NB4 (cell line): ENCODE measurements at places on chromosomes 5 and 9.

GRCh38 chr9:99437145-99437544 lies 215.1 kb downstream of the SEC61B start:
- DNase-seq, result no peak

GRCh38 chr9:7858166-7858565 lies 58.6 kb upstream of the DMAC1 start:
- no peak for DNase-seq

- no peak for DNase-seq
These were observed 599.8 kb downstream of the PDE4D start for GRCh38 chr5:59293700-59294099.

GRCh38 chr9:110869931-110870330 lies 168.3 kb downstream of the LPAR1 start:
- no peak for DNase-seq

- no peak for DNase-seq
These were observed 273.2 kb upstream of the MPDZ start for GRCh38 chr9:13552606-13553215.

DNA sequence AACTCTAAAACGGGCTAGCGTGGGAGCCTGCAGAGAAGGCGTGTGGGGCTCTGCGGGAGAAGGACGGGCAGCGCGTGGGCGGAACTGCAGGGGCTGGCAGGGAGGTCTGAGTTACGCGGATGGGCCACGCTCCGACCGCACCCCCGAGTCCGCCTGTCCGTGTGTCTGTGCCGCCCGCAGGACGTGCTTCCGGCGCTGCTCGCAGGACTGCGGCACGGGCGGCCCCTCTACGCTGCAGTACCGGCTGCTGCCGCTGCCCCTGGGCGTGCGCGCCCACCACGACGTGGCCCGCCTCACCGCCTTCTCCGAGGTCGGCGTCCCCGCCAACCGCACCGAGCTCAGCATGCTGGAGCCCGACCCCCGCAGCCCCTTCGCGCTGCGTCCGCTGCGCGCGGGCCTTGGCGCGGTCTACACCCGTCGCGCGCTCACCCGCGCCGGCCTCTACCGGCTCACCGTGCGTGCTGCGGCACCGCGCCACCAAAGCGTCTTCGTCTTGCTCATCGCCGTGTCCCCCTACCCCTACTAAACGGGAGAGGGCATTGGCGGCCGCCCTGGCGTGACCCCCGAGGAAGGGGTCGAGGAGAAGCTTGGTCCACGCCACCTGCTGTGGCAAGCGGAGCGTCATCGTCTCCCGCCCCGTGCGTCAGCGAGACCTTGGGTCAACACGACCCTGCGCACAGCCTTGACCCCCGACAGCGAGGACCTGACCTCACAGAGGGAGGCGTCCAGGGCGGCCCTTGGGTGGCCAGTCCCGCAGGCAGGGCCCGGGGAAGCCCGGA lies 11.4 kb upstream of the ASS1 start:
- peak; percentile 71 for DNase-seq

DNA sequence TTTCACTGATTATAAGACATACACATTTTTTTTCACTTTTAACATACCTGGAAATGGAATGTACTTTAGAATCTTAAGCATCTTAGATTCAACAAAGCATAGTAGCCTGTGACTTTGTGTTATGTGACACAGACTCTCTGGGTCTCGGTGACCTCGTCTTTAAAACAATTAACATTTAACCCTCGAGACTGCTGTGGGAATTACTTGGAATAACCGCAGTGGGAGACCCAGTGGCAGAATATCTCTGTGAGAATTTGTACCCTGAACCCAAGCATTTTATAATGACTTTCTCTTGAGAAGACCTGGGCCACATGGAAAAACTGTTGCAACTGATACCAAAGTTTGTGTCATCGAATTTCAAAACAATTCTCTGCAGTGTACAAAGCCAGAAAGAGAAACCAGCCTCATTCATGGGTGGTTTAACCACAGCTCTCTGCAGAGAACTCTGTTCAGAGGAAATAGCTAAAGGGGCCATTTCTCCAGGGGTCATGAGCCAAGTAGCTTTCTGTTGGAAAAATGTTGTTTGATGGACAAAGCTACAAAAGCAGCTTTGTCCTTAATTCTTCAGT lies 10.0 kb upstream of the RETREG1 start:
- peak; percentile 92 for DNase-seq

GRCh38 chr5:107090506-107090905 lies 580.2 kb downstream of the EFNA5 start:
- DNase-seq, result no peak

- peak; percentile 63 for DNase-seq
These were observed 53.4 kb downstream of the ROR2 start for GRCh38 chr9:91896513-91897121.

- DNase-seq, result no peak
These were observed 19.6 kb downstream of the ESM1 start for GRCh38 chr5:54965806-54966205.

- DNase-seq, result no peak
These were observed 62.1 kb downstream of the C5orf15 start for GRCh38 chr5:133906303-133906702.

GRCh38 chr9:89542401-89543021 lies 44.6 kb upstream of the SEMA4D start:
- DNase-seq, result no peak

- no peak for DNase-seq
These were observed 85.8 kb downstream of the ZCCHC7 start for GRCh38 chr9:37206121-37206620.

DNA sequence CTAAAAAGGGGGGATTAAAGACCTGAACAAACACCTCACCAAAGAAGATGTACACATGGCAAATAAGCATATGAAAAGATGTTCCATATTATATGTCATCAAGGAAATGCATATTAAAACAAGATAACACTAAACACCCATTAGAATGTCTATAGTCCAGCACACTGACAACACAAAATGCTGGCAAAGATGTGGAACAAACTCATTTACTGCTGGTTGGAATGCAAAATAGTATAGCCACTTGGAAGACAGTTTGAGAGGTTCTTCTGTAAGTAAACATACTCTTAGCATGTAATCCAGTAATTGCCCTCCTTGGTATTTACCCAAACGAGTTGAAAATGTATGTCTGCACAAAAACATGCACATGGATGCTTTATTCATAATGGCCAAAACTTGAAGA lies 73.6 kb downstream of the RGMB start:
- DNase-seq, result no peak

DNA sequence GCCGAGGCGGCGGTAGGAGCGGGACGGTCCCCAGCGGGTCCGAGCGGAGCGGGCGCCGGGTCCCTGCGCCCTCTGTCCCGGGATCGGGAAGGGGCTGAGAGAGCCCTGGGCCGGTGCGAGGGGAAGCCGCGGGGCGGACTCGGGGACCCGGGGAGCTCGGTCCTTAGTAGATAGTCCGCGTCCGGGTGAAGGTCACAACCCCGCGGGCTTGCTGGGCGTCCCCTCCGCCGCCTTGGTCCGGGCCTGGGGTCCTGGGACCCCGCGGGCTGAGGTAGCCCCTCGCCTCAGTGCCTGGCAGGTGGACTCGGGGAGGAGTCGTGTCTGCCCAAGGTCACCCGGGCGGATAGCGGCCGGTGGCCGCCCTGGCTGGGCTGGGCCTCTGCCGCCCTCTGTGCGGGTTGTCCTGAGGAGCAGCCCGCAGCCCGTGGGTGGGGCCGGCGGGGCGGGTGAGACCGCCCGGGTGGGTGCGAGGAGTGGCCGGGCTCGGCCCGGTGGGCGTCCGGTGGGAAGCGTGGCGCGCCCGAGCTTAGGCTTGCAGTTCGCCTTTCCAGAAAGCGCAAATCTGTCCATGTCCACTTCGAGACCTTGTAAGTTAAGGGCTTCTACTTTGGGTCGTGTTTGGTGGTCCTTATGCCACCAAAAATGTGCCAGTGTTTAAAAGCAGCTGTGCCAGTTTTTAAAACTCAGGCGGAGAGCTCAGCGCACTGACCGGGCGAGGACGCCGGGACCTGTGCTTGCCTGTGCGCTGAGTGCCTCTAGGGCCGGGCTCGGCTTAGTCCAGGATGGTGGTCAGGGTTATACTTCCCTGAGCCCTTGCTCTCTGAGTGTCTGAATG lies 554 bp downstream of the SDHA start:
- DNase-seq, result peak; percentile 69

- DNase-seq, result peak; percentile 54
These were observed 23.4 kb downstream of the CDK20 start for GRCh38 chr9:87950765-87951488.

GRCh38 chr5:172877466-172878260 lies 43.6 kb downstream of the ERGIC1 start:
- DNase-seq, result peak; percentile 27

- peak; percentile 56 for DNase-seq
These were observed 103.5 kb downstream of the DAPK1 start for GRCh38 chr9:87601176-87601575.

DNA sequence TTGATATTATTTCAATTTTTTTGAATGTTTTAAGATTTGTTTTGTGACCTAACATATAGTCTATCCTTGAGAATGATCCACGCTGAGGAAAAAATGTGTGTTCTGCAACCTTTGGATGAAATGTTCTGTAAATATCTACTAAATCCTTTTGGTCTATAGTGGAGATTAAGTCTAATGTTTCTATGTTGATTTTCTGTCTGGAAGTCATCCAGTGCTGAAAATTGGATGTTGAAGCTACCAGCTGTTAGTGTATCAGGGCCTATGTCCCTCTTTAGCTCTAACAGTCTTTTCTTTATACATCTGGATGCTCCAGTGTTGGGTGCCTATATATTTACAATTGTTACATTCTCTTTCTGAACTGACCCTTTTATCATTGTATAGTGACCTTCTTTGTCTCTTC lies 422.3 kb downstream of the TMEM232 start:
- DNase-seq, result no peak

DNA sequence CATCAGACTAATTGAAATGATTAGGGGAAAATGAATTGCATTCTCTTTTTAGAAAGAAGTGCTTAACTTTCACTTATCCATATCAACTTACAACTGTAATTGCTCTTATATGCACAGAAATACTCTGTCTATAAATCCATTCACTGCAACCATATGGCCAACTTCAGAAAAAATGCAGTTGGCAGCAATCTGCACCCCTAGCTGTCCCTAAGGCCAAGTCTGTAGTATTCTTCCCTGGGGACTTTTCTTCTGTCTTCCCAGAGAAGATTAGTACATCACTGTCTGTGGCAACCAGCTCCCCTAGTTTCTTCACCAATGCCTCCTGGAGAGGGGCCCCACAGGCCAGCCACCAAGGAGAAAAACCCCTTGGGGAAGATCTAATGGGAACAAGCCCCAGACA lies 45.4 kb downstream of the ABCA1 start:
- DNase-seq, result no peak

GRCh38 chr9:124296796-124297550 lies 39.2 kb downstream of the NEK6 start:
- no peak for DNase-seq

DNA sequence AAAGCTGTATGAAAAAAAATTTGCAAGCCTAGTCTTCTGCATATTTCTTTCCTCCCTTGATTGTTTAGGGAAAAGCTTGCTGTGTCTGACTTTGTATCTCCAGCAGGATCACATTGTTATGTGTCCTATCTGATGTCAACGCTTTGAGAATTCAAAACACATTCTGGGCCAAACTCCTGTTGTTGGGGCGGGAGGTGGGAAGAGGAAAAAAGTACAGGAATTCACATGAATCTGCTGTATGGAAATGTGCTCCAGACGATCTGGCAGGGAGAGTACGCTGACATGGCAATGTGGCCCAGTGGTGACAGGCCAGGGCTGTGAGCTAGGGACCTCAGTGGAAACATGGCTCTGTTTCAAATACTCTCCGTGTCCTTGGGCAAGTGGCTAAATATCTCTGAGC lies 87.4 kb upstream of the GNA14 start:
- no peak for DNase-seq

DNA sequence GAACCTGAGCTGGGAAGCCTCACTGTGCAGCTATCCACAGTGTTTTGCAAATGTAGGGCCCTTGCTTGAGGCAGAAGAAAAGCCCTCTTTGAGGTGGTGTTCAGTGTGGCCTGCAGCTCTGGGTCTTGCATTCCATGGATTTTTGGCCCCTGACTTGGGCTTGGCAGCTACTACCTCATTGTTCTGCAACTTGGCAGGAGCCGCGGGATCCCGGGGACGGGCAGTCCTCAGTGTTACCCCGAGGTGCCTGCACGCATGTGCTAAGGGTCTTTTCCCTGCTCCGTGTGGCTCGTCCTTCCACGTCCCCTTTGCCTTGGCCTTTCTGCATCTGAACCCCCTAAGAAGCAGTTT lies 39.8 kb downstream of the NEK6 start:
- DNase-seq, result no peak

DNA sequence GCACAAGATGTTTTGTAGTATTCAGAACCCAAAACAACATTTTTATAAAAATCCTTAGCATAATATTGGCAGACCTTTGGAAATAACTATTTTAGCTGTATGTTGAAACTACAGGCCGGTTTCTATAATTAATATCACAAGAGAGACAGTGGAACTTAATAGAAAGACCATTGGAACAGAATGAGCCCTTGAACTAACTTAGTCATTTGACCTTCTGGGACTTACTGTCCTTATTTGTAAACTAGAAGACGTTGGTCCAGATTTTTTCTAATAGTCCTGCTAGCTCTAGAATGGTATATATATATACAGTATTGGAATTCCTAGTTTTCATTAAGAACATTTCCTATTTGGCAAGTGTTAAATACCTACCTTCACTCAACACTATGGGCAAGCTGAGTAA lies 69.5 kb upstream of the ALDH1A1 start:
- DNase-seq, result no peak

- no peak for DNase-seq
These were observed 75.1 kb downstream of the OXCT1 start for GRCh38 chr5:41795125-41795524.

GRCh38 chr5:174589599-174589998 lies 134.8 kb upstream of the MSX2 start:
- DNase-seq, result no peak

- no peak for DNase-seq
These were observed 1.8 kb upstream of the SELENOP start for GRCh38 chr5:42813533-42813932.
